ENCODE measurements at places on chromosomes 4 and X.

DNA sequence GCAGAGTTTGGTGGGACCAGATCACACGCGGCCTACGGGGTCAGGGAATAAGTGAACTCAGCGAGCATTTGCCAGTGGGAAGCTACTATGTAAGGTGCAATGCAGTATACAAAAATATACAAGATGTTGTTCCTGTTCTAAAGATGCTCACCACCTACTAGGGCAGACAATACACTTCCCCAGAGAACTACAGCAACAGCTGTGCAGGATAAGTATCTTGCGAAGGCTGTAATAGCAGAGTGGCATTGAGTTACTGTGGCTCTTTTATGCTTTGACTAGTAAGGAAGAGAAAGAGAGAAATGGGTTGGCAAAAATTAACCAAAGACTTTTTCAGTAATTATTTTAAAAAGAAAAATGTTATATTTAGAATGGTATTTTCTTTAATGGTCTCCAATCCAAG, 61.2 kb downstream of the CDS1 start:
- no peaks in the 10 kb centered on the region for H3K27me3 ChIP-seq
- H3K27ac ChIP-seq, result no peak overlapping the region
- DNase-seq, result no peak
- H3K4me3 ChIP-seq, result no peak overlapping the region
- H3K36me3 ChIP-seq, result no peaks in the 10 kb centered on the region
- H3K4me1 ChIP-seq, result no peaks in the 10 kb centered on the region

- H3K27me3 ChIP-seq, result peaks cover 7% of the 10 kb centered on the region
- no peak overlapping the region for H3K27ac ChIP-seq
- no peaks in the 10 kb centered on the region for H3K4me1 ChIP-seq
- H3K36me3 ChIP-seq, result no peaks in the 10 kb centered on the region
- no peak overlapping the region for H3K4me3 ChIP-seq
Measured at GRCh38 chr4:47661741-47662140, 176.1 kb downstream of the CORIN start.

DNA sequence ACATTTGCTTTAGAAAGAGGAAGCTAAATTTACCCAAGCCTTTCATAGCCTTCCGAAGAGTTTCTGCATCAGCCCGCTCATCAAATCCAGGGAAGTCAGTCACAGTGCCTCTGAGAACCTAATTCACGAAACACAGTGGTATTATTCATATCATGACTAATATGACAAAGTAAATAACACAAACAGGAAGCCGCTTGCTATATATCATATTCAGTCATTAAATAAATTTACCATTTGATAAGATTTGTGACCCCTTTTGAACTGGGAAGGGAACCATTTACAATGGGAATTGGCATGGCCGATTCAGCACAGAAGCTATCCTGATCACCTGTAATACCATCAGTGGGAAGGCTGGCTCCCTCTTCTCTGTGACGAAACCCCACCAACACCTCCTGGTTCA, 10.5 kb downstream of the ANXA5 start:
- DNase-seq, result no peak
- H3K4me1 ChIP-seq, result peaks cover 25% of the 10 kb centered on the region
- H3K36me3 ChIP-seq, result peaks cover 62% of the 10 kb centered on the region
- H3K27ac ChIP-seq, result no peak overlapping the region
- H3K4me3 ChIP-seq, result no peak overlapping the region

- peaks cover 5% of the 10 kb centered on the region for H3K36me3 ChIP-seq
- H3K4me3 ChIP-seq, result no peak overlapping the region
- no peaks in the 10 kb centered on the region for H3K27me3 ChIP-seq
- no peak overlapping the region for H3K27ac ChIP-seq
- no peak for DNase-seq
Measured at GRCh38 chr4:182875453-182876405, 41.5 kb downstream of the DCTD start.

DNA sequence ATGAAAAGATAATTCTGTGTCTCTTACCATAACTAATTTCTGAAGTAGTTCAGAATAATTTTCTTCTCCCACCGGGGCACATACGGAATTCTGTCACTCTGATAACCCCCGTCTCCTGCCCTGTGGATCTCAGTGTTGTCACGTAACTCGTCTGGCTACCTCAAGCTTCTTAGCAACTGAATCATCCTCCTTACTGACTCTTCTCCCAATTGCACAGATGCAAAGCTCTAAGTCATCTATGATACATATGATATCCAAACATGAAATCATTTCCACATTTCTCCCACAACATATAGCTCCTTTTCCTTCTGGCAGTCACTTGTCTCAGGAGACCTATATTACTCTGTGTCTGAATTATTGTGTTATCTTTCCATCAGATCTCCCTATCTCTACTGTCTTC, 1043.1 kb upstream of the TENM3 start:
- no peaks in the 10 kb centered on the region for H3K36me3 ChIP-seq
- no peak overlapping the region for H3K27ac ChIP-seq
- H3K4me1 ChIP-seq, result no peaks in the 10 kb centered on the region
- no peak overlapping the region for H3K4me3 ChIP-seq
- H3K27me3 ChIP-seq, result no peaks in the 10 kb centered on the region

- no peaks in the 10 kb centered on the region for H3K27me3 ChIP-seq
- H3K36me3 ChIP-seq, result no peaks in the 10 kb centered on the region
- DNase-seq, result no peak
- no peak overlapping the region for H3K4me3 ChIP-seq
Measured at GRCh38 chr4:36414248-36414647, 132.8 kb downstream of the DTHD1 start.

- no peak overlapping the region for H3K4me3 ChIP-seq
- no peaks in the 10 kb centered on the region for H3K4me1 ChIP-seq
- H3K27me3 ChIP-seq, result no peaks in the 10 kb centered on the region
- no peak overlapping the region for H3K27ac ChIP-seq
- no peaks in the 10 kb centered on the region for H3K36me3 ChIP-seq
- no peak for DNase-seq
Measured at GRCh38 chr4:136818811-136819330, 713.4 kb downstream of the PCDH18 start.

DNA sequence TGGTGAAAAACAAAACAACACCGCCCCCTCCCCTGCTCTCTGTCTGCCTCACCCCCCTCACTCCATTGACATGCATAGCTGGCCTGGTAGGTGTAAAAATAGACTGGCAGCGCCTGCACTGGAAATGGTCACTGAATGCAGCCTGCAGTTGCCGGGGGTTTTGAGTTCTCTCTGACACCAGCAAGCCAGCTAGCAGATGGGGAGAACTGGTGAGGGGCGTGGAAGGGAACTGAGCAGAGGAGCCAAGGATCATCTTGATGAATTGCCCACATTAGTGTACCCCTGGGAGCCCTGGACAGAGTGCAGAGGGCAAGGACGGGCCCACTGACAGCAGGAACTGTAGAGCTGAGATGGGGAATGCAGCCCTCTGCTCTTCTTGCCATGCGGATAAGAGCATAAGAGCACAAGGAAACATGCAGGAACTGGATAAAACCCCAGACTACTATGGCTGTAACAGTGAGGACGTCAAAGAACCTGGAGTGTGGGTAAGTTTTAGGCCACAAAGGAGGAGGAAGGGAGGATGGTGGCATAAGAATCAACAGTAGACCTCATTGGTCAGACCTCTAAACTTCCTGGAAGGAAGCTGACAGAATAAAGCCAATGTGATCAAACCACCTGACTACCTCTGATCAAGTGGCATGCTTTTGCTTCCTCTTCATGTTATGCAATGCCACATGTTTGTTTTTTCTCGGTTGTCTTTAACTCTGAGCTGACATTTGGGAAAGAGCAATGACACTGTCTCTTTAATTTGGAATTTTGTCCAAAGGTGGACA, 96.3 kb downstream of the ANK2 start:
- no peaks in the 10 kb centered on the region for H3K27me3 ChIP-seq
- H3K27ac ChIP-seq, result peak overlapping the region; percentile 88
- H3K4me1 ChIP-seq, result peaks cover 9% of the 10 kb centered on the region
- H3K4me3 ChIP-seq, result peak overlapping the region; percentile 63
- peak; percentile 56 for DNase-seq
- H3K36me3 ChIP-seq, result no peaks in the 10 kb centered on the region

GRCh38 chr4:8704632-8705031, 112.1 kb downstream of the CPZ start:
- H3K4me3 ChIP-seq, result no peak overlapping the region
- no peak overlapping the region for H3K27ac ChIP-seq
- H3K36me3 ChIP-seq, result no peaks in the 10 kb centered on the region
- DNase-seq, result peak; percentile 38

- no peaks in the 10 kb centered on the region for H3K36me3 ChIP-seq
- no peaks in the 10 kb centered on the region for H3K27me3 ChIP-seq
- H3K4me3 ChIP-seq, result no peak overlapping the region
- H3K4me1 ChIP-seq, result no peaks in the 10 kb centered on the region
Measured at GRCh38 chrX:46602468-46603102, 29.0 kb downstream of the CHST7 start.

DNA sequence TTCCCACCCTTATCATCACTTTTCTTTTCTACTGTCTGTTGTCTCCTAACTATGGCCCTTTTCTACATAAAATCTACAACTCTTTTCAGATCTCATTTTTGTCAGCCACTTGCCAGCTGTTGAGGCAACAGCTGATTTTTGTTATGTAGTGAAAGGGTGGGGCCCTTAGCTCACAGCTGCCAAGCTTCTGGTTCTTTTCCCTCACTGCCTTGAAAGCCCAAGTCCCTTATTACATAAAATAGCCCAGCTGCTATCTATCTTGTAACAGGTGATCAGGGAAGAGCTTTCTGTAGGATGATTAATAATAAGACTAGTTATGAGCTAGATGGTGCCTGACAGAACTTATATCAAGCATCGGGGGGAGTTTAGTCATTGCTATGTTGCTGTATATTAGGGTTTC, 45.9 kb downstream of the ADGRL3 start:
- H3K4me1 ChIP-seq, result no peaks in the 10 kb centered on the region
- H3K27ac ChIP-seq, result no peak overlapping the region
- no peak overlapping the region for H3K4me3 ChIP-seq
- no peaks in the 10 kb centered on the region for H3K36me3 ChIP-seq
- H3K27me3 ChIP-seq, result no peaks in the 10 kb centered on the region

GRCh38 chr4:84622959-84623358, 40.0 kb downstream of the CDS1 start:
- H3K27me3 ChIP-seq, result no peaks in the 10 kb centered on the region
- no peak overlapping the region for H3K4me3 ChIP-seq
- H3K36me3 ChIP-seq, result no peaks in the 10 kb centered on the region
- no peak for DNase-seq

DNA sequence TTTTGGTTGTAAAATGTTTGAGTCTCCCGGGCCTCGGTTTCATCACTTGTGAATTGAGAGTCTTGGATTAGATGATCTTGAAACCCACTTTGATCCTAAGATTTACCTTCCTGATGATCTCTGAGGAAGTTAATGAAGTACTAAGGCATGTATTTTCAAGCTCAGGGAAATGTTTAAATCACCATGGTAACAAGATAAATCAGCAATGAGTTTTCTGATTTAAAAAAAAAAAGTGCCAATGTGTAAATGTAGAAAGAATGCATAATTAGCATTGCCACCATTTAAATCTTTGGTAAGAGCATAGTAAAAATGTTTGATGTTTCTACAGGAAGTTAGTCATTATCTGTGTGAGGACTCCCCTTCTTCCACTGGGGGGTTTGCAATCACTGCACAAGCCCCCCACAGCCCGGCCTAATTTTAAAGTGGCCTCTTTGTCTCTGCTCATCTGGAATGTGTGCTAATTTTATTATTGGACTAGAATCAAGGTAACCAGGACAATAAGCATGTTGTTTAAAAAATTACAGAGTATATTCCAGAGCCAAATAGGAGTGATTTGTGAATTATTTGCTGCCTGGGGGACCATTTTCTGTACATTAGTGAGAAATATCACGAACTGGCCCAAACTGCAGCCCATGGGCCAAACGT, 93.6 kb downstream of the SLC34A2 start:
- H3K4me1 ChIP-seq, result no peaks in the 10 kb centered on the region
- H3K27ac ChIP-seq, result no peak overlapping the region
- no peaks in the 10 kb centered on the region for H3K27me3 ChIP-seq
- no peaks in the 10 kb centered on the region for H3K36me3 ChIP-seq

- H3K4me1 ChIP-seq, result peaks cover 81% of the 10 kb centered on the region
- no peaks in the 10 kb centered on the region for H3K36me3 ChIP-seq
- peak overlapping the region; percentile 98 for H3K27ac ChIP-seq
- DNase-seq, result no peak
- peak overlapping the region; percentile 5 for H3K4me3 ChIP-seq
Measured at GRCh38 chr4:87017580-87018342, 83.0 kb downstream of the AFF1 start.

DNA sequence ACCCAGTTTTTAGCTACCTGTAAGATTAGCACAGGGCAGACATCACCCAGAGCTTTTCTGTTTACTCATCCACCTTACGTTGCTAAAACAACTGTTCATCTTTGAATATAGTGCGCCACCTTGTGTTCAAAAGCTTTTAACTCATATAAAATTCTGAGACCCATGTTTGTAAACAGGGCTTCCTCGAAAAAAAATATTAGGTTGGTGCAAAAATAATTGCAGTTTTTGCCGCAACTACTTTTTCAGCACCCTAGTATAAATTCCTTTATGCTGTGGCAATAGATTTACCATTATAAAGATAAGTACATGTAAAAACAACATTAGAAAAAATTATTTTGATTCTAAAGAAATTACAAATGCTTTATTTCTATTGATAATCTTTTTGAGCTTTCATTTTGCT, 147.9 kb downstream of the LRBA start:
- no peak overlapping the region for H3K4me3 ChIP-seq
- no peak for DNase-seq
- H3K4me1 ChIP-seq, result no peaks in the 10 kb centered on the region

DNA sequence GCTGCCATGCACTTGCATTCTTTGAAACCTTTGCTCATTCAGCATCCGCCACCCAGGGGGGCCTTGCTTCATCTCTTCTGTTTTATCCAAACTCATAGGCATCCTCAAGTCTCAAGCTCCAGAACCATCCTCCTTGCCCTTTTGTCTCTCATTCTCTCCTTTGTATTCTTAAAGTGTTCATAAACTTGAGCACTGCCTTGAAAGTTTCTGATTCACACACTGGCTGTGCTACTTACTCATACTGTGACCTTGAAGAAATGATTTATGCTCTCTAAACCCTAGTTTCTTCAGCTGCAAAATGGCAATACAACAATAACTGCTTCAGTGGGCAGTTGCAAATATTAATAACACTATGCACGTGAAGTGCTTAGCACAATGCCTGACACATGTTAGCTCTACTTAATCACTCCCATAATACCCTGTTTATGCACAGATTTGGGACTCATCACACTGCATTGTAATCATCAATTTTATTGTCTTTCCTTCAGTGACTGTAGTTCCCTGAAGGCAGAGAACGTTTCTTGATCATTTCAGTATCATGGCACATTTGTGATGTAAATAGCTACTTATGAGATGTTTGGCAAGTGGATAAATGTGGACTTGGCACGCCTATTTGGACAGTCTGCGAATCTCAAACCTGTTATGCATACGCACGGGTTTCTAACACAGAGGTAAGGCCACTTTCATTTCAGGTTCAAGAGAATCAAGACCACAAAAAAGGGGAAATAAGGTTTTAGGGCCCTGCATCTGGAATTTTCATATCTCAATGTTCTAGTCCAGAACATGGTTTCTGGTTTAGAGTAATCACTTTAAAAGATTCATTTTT, 291.0 kb downstream of the LDB2 start:
- DNase-seq, result no peak
- H3K27me3 ChIP-seq, result no peaks in the 10 kb centered on the region
- no peaks in the 10 kb centered on the region for H3K4me1 ChIP-seq
- no peak overlapping the region for H3K27ac ChIP-seq
- H3K4me3 ChIP-seq, result no peak overlapping the region

All from psoas muscle (tissue), 8 donors.